Aorta (tissue), 5 donors: ENCODE measurements at places on chromosomes 3 and 15. TPM values are rescaled to one million over a fixed set of nuclear protein-coding genes. Genes with fewer than 3 reads are reported as not detected.

The RHOV gene
- 0.19 TPM for total RNA-seq

The SLC28A2 gene
- not detected for total RNA-seq

The FBXO40 gene
- 0.13 TPM for total RNA-seq

The CACNA2D3 gene
- 1.2 TPM for total RNA-seq

The ETV5 gene
- 34.0 TPM for total RNA-seq

The CEMIP gene
- 7.5 TPM for total RNA-seq

The SPPL2A gene
- total RNA-seq, result 124 TPM

The TXNRD3 gene
- 7.6 TPM for total RNA-seq

The GOLGA6D gene
- not detected for total RNA-seq

The CTXND1 gene
- total RNA-seq, result not detected

The CASR gene
- not detected for total RNA-seq

The GCSAM gene
- total RNA-seq, result not detected

DNA sequence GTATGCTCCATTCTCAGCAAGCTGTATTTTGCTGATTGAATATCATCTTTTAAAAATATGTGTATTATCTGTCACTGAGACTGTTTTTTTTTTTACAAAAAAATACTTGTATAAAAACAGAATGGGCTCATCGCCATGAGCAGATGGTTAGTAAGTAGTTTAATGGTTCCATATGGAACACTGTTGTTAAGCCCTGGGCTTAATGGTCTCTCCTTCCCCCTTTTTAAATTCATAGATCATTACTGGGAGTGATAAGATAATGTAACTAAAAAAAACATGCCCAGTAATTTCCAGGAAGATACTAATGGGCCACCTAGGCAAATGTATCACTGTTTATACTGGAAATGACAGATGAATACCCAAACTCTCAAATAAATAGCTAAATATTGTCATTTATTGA, 95.3 kb upstream of the TPRG1 start:
- no peak for DNase-seq

GRCh38 chr3:165192610-165193192, 3.5 kb downstream of the SLITRK3 start:
- DNase-seq, result no peak

- DNase-seq, result no peak
Measured at GRCh38 chr3:108209579-108209978, 12.6 kb downstream of the IFT57 start.

- no peak for DNase-seq
Measured at GRCh38 chr3:187916072-187916471, 170.8 kb upstream of the BCL6 start.

GRCh38 chr3:141444586-141445285, 42.1 kb upstream of the RASA2 start:
- no peak for DNase-seq

- DNase-seq, result no peak
Measured at GRCh38 chr3:122012821-122013220, 9.2 kb downstream of the ILDR1 start.

GRCh38 chr15:80557441-80558234, 137.5 kb upstream of the ABHD17C start:
- DNase-seq, result no peak

DNA sequence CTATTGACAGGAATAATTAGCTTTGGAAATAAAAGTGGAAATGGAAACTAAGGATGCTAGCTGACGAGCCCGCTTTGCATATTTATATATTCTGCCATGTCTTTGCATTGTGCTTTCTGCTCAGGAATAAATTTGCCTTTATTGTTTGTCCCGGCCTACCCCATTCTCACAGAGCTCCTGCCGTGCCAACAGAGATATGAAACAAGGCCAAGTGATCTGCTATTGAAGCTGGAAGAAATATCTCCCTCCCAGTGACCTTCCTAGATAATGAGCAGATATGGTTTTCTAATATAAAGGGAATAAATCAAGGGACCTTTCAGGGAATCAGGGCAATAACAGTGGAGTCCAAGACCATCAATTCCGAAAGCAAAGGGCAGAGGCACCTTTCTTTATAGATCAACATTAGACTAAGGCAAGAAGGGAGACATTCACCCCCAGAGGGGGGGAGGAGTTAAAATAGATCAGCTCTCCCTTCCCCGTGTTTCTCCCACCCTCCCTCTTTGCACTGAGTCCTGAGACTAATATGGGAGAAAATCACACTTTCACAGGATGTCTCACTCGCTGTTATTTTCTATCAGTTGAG, 664.6 kb downstream of the AGBL1 start:
- DNase-seq, result no peak

DNA sequence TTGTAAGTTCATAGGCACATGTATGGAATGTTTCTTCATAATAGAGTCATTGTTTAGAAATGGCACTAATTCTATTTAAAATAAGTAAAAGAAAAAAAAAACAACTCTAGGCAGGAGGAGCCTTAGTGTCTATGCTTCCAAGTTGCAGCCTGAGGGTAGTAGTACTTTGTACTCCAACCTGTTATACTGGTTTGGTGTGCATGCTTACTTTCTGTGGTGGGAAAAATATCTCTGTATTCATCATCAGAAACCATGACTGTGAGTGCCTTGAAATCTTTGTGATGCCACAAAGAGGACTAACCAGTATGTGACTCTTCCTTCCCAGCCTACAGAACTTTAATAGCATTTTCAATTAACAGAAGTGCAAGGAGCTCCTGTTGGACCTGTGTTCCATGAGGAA, 4.4 kb downstream of the NAALADL2 start:
- no peak for DNase-seq

- DNase-seq, result no peak
Measured at GRCh38 chr3:173793963-173794362, 396.4 kb downstream of the NLGN1 start.

GRCh38 chr3:36058404-36059030, 321.8 kb upstream of the STAC start:
- no peak for DNase-seq

- DNase-seq, result no peak
Measured at GRCh38 chr15:58707397-58707796, 42.1 kb downstream of the ADAM10 start.

DNA sequence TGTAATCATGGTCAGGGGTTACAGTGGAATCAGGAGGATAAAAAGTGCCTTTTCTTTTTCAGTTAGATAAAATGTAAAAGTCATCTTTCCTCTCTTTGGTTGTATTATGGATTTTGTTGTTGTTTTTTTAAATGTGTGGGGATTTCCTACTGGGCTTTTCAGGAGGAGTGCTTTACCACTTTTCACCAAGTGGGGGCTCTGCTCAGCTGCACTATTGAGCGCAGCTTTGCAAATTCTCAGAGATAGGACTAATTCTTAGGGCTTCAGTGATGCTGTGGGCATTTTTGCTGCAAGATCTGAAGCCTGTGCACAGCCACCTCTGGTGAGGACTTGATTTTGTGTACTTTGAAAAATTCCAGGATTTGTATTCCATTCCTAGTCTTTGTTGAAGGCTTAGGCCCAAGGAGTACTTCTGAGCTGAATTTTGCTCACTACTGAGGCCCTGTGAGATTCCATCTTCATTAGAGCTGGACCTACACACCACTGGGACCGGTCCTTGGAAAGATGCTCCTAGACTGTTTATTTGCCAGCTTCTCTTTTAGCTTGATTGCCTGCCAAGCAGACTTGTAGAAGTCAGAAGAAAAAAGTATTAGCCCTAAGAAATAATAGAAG, 7.5 kb downstream of the GNB5 start:
- DNase-seq, result no peak

GRCh38 chr3:182364323-182364722, 429.0 kb upstream of the ATP11B start:
- no peak for DNase-seq

GRCh38 chr3:42180901-42181300, 85.1 kb downstream of the CCK start:
- no peak for DNase-seq

DNA sequence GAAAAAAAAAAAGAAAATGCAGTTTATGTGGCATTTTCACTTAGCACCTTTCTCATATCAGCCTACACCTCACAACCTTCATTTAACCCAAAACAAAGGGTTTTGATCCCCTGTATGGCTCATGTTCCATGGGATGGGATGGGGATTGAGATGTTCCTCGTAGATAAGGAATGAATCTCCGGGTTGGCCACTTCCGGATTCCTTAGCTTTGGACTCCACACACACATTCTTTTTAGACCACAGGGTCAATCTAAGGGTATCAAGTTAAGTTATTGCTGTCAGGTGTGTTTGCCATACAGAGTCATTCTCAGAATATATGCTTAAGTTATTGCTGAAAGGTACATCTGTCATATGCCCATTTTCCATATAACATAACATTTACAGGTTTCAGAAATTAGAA, 301.4 kb upstream of the TGFBR2 start:
- no peak for DNase-seq

DNA sequence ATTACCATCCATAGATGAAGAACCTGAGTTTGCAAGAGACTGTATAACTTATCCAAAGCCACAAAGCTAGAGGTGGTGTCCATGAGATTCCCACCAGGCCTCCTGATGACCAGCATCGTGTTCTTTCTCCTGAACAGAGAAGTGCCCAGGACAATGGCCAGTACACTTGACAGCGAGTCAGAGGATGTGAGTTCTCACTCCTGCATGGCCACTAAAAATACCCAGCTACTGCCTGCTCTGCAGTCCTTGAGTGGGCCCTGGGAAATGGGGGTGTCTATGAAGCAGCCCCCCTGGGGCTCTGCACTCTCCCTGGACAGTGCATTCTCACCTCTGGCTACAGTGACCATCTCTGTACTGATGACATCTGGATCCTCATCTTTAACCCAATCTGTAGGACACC, 201.2 kb downstream of the RPLP1 start:
- no peak for DNase-seq

DNA sequence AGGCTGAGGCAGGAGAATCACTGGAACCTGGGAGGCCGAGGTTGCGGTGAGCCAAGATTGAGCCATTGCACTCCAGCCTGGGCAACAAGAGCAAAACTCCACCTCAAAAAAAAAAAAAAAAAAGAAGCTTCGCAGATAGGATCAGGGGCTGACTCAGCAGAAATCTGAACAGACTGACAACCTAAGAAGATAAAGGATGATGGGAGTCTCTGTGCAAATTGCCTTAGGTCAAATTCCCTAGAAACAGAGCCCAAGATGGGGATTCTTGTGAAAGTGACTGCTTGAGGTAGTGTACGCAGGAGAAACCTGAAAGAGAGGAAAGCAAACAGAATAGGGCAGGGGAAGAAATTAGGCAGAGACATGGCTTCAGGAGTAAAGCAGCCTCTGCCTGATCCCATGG, 160.8 kb upstream of the LRIG1 start:
- DNase-seq, result no peak

DNA sequence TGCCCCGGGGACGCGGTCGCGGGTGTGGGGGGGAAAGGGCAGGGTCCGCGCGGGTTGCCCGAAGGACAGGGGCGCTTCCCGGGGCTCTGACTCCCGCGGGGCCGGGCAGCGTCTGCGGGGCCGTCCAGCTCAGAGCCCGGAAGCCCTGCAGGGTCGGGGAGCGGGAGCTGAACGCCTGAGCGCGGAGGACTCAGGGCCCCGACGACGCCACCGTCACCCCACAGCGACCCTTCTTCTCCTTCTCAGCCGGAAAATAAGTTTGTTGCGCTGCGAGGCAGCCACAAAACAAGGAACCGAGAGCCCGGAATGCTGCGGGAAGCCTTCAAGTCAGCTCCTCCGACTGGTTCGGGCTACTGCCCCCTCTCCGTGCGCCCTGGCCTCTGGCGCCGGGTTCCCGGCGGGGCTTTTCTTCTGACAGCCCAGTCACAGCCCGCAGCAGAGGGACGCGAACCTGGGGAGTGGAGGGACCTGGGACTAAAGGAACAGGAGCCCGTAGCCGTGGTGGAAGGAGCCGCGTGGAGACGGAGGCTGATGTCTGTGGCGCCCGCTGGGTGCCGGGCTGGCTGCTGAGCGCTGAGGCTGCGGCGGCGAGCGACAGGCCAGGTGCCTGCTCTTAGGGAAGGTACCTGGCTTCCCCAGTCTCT, 484 bp downstream of the CNTN4 start:
- DNase-seq, result peak; percentile 51

DNA sequence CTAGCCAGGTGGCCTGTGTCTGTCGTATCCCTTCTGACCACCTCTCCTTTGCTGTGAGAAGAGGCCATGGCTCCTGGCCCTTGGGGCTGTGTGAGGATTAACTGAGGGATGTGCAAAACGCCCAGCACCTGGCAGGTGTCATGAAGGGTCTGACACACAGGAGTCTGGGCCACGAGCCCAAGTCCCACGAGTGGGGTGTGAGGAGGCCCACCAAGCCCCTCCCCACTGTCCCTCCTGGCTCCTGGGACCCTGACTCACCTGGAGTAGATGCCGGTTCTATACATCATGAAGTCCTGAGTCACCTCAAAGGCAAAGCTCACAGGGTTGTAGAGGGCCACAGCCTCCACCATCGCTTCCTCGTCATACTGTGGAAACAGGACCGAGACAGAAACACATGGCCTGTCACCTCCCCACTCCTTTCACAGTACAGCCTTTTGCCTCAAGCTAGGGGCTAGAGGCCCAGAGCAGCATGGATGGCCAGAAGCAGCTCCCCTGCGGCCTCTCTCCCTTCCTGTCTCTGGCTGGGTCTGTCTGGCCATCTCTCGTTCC, 19.7 kb downstream of the CTSH start:
- no peak for DNase-seq

DNA sequence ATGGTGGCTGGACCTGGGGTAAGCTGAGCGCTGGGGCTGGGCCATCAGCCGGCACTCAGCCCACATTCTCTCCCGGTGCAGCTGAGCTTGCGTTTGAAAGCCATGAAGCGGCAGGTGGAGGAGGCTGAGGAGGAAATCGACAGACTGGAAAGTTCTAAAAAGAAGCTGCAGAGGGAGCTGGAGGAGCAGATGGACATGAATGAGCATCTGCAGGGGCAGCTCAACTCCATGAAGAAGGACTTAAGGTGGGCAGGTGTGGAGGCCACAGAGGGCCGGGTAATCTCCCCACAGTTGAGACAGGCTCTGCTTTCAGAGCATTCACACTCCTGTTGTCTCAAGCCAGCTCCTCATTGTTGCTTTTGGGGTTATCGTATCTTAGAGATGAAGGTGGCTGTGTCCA, 45.7 kb upstream of the MYZAP start:
- DNase-seq, result no peak

- DNase-seq, result no peak
Measured at GRCh38 chr3:123011447-123011846, 16.1 kb downstream of the SEMA5B start.

GRCh38 chr3:53238051-53238850, 17.6 kb downstream of the TKT start:
- DNase-seq, result no peak

GRCh38 chr15:61069394-61070075, 159.6 kb downstream of the RORA start:
- no peak for DNase-seq

- DNase-seq, result no peak
Measured at GRCh38 chr15:67784090-67784781, 41.1 kb upstream of the SKOR1 start.

DNA sequence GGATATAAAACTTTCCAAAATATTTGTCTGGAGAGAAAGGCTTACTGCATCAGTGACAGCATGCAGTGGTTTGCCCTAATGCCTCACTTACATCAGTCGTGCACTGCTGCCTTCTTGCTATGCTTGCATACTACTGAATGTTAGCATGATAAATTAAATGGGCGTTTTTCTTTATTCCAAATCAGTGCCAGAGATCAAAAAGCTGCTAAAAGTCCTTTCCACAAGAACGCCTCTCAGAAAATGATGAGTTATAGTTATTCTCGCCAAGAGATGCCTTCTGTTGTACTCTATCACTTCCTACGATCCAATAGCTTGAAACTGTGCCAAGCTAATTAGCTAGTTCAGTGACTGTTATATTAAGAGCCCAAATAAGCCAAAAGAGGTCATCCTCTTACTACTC, 345.8 kb upstream of the ROBO2 start:
- no peak for DNase-seq

GRCh38 chr3:2967871-2968270, 142.3 kb downstream of the IL5RA start:
- no peak for DNase-seq
